ENCODE measurements at places on chromosomes 6 and 20.
A peak's percentile ranks its signal among the peaks of the same experiment; 100 is the strongest.

DNA sequence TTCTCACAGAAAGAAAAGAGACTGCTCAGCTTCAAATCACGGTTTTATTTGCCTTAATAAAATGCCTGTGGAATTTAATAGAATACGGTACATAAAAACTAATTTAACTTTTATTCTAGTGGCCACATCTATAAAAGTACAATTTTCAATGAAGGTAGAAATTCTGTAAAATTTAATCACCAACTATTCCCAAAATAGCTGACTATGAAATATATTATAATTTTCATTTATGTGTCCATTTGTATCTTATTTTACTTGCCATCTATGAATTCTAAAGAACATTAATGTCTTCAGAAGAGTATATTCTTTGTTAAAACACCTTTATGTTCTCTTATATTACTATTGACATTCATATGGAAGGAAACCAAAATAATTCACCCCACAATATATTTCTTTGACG lies 192.6 kb downstream of the BTBD3 start:
- DNase-seq = no peak

GRCh38 chr20:58058421-58059259 lies 169.8 kb downstream of the ANKRD60 start:
- DNase-seq = peak; percentile 22

- no peak for DNase-seq
These were observed 209.7 kb downstream of the TMEM200A start for GRCh38 chr6:130575557-130575956.

DNA sequence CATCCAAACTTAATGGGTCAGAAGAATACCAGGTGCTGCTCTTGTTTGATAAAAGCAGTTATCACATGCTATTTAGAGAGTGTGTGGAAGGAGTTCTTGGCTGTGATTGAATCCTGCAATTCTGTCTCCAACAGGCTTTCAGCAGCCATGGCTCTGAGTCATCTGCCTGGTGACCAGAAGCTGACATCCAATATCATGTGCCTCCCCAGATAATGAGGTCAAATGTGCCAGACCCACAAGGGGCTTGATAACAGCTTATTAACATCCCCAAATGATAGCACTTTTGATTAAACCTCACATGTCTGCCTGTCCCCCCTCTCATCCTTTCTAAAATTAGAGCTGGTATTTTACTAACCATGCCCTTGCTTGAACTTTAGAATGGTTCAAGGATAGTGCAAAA lies 175.7 kb upstream of the PLN start:
- DNase-seq = no peak

DNA sequence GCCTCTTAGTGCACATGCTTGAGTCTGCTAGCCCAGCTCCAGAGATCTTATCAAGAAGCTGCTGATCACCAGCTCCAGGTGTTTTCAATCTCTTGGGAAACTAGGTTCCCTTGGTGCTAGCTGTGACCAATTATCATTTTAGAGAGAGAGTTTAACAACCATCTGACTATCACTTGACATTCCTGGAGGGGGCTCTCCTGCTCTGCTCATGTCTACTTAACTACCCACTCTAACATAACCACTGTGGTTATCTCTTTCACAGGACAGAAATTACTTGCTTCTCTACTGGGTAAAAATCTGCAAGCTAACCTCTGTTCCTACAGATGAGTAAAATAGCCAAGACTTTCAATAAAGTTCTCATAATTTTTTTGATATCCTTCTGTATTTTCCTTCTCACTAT lies 823.4 kb upstream of the GJE1 start:
- DNase-seq = no peak

DNA sequence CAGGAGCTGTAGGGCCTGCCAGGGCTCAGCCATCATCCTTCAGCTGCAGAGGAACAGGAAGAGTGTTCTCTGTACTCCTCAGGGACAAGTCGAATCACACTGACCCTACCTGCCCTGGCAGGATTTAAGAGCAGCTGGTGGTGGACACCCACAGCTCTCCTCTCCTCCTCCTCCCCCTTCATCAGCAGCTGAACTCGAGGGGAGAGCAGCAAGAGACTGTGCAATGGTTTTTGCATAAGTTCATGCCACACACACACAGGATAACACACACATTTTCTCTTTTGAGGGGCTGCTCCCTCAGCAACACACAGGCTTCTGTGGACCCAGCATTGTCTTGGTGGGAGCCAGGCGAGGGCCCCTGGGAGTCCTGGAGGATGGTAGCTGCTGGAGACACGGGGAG lies at the start of gene CST11:
Gene CST11, minus strand, starts transcription at position 101 of the 400 bp plus-strand sequence. Its CDS starts 65 bp downstream, at position 36.
- DNase-seq = no peak

- no peak for DNase-seq
These were observed 493.4 kb downstream of the LMBRD1 start for GRCh38 chr6:69303382-69303781.

DNA sequence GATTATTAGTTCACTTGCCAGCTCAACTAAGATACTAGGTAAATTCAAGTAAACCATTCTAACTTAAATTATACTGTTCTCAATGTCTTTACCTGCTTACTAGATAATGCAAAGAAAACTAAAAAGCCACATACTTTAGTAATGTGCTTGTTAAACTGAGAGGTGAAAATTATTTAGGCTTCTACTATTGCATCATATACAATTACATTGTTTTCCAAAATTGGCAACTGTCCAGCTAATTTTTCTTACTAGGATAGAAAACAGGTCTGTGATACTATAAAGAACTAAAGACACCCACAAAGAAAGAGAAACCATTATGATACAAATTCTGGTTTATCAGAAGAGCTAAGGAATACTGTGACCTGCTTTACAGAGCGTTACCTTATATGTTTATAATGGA lies 45.6 kb upstream of the ALDH8A1 start:
- DNase-seq = no peak

DNA sequence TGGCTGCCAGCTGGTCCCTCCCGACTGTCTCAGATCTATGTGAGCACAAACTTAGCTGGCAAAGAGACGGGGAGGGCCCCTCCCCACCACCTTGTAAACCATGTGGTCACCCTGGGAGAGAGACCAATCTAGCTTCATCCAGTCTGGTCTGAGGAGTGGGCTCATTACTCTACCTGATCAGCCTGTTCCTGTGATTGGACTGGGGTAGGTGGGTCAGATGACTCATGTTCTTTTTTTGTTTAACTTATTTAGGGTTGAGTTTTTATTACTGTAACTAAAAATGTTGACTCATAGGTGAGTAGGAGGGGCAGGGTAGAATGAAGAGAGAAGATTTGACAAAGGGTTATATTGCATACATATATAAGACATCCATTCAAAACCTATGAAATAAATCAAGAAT lies 4.7 kb downstream of the GSTA4 start:
- no peak for DNase-seq

DNA sequence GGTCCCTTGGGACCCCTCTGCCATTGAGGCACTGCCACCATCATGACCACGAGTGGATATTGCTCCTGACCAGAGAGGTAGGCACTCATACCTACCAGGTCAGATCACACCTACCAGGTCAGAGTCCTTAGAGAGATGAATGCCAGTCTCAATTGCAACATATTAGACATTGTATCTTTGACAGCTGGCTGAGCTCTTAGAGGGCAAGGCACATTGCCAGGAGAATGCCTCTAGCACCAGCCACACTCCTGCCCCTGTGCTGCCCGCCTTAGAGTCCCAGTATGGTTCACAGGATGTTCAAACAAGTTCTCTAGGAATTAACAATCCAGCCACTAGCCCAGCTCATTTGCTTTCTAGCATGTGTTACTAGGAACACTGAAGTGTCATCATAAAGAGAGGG lies 65.9 kb downstream of the TMEM244 start:
- DNase-seq = no peak

DNA sequence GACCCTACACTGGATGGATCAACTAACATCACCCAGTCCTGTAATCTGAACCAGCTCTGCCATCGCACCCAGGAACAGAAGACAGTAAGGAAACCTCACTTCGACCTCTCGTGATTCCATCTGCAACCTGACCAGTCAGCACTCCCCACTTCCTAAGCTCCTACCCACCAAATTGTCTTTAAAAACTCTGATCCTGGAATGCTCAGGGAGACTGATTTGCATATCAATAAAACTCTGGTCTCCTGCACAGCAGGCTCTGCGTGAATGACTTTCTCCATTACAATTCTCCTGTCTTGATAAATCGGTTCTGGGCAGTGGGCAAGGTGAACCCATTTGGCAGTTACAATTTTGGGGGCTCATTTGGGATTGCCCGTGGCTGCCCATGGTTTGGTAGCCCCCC lies 18.3 kb upstream of the AGPAT4 start:
- DNase-seq = no peak

- no peak for DNase-seq
These were observed 117.0 kb downstream of the BMP5 start for GRCh38 chr6:55758156-55758937.

DNA sequence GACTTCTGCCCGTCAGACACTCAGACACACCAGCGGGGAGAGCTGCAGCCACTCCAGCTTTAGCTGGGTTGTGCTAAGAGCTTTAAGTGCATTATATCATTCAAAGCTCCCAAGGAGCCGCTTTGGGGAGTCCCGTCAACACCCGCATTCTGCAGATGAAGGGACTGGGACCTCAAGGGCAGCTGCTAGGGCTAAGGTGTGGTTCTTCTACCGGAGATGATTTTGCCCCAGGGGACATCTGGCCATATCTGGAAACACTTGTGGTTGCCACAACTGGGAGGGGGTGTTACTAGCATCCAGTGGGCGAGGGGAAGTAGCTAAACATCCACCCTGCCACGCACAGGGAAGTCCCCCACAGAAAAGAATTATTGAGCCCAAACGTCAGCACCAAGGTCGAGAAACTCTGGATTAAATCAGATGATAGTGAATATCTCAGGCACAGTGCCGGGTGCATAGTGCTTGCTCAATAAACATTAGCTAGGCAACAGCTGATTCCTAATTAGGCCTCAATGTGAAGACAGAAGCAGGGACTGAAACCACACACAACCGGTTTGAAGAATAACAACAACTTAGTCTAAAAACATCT lies 29.6 kb downstream of the PMEPA1 start:
- no peak for DNase-seq

GRCh38 chr6:141195251-141195832 lies 937.4 kb upstream of the GJE1 start:
- DNase-seq = no peak

GRCh38 chr6:25769983-25770382 lies 15.4 kb downstream of the SLC17A4 start:
- DNase-seq = no peak

DNA sequence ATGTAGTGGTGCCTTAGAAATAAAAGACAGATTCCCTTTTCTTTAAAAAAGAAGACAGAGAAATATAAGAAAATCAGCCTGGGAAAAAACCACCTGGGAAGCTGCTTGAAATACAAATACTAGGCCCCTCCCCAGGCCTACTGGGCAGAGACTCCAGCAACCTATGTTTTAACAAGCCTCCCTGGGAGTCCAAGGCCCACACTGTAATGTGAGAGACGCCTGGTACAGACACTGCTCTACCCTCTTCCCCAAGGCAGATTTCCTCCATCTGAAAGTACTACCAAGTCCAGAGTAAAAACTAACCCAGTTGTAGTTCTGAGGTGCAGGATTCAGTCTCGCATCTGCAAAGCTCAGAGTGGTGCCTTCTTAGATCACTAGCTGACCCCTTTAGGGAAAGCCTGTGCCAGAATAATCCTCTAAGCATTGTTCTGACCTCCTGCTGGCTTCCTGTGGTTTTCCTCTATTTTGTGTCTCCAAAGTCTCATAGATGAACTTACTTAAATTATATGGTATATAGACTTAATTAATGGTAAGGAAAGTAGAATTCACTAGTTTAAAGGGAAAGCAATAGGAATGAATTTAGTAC lies 270.2 kb upstream of the SLC35B3 start:
- DNase-seq = no peak

DNA sequence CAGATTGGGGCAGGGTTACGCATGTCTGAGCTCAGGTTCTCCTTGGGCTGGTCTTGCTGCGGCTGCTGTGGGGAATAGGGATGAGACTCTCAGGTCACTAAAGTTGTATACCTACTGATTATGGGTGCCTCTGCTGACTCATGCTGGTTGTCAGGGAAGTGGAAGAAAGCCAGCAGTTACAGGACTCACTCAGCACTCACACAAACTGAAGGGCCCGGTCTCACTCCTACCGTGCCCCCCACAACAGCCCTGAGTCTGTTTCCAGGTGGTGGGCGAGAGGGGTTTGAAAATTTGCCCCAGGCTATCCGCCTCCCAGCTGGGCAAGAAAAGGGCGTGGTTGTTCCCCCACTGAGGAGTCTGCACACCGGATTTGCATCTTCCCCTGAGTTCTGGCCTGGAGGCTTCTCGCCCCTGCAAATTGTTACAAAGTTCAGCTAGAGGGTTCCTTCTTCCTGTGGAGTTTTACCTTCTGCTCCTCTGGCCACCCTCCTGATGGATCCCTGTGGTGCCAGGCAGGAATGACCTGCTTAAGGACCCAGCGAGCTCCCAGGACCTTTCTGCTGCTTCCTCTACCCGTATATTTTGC lies 659.2 kb downstream of the HDGFL1 start:
- no peak for DNase-seq

- no peak for DNase-seq
These were observed 3.9 kb upstream of the LSM14B start for GRCh38 chr20:62118113-62119043.

GRCh38 chr20:37901240-37901639 lies 1.7 kb upstream of the VSTM2L start:
- DNase-seq = no peak

DNA sequence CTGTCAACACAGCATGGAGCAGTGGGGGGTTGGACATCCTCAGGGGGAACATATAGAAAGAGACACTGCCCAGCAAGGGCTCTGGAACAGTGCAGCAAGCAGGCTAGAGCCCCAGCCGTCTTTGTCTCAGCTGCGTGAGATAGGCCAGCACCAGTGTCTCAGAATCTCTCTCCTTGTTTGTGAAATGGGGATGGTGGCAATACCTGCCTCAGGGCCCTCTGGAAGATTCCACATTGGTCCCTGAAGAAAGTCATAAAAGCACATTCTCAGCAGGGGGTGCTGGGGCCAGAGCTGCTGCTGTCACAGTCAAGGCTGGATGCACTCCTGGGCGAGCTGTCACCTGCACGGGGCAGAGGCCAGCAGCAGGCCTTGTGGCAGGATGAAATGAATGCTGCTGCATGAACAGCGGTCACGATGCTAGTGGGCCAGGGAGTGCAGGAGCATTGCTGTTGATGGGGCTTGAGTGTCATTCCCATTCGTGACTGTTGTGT lies 121.7 kb downstream of the SYCP2 start:
- DNase-seq = peak; percentile 9

- DNase-seq = no peak
These were observed 8.7 kb upstream of the GATA5 start for GRCh38 chr20:62484478-62484877.

GRCh38 chr6:165580136-165580535 lies 82.9 kb downstream of the PDE10A start:
- DNase-seq = no peak

- DNase-seq = no peak
These were observed 42.2 kb upstream of the STXBP5 start for GRCh38 chr6:147161974-147162495.

GRCh38 chr6:45476341-45476740 lies 98.6 kb upstream of the SUPT3H start:
- DNase-seq = no peak

All from activated CD8-positive, alpha-beta memory T cell treated with anti-CD3 and anti-CD28 coated beads, Interleukin-2, amount 10 ng/mL, durations not matched to agents 7 days and 5 days (primary cell).